ENCODE measurements at places on chromosomes 3 and 15. TPM values are rescaled to one million over a fixed set of nuclear protein-coding genes. Genes with fewer than 3 reads are reported as not detected.

The TMEM158 gene
- 0.56 TPM for total RNA-seq

DNA sequence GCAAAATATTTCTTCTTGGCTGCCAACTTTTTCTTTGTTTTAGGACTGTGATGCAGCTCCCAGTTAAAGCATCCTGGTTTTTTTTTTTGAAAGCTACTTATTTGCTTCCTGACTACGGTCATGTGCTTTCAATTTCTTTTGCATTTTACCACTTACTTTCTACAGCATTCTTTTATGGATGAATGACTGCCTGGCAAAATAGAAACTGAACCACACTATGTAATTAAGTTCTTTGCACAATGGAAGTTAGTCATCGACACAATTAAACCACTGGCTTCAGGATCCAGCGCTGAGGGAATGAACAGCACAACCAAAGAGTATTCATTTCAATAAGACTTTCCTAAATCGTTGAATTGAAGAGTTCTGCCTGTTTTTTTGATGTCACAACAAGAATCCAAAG is 82.2 kb upstream of the EPHA3 start:
- no peak for DNase-seq

DNA sequence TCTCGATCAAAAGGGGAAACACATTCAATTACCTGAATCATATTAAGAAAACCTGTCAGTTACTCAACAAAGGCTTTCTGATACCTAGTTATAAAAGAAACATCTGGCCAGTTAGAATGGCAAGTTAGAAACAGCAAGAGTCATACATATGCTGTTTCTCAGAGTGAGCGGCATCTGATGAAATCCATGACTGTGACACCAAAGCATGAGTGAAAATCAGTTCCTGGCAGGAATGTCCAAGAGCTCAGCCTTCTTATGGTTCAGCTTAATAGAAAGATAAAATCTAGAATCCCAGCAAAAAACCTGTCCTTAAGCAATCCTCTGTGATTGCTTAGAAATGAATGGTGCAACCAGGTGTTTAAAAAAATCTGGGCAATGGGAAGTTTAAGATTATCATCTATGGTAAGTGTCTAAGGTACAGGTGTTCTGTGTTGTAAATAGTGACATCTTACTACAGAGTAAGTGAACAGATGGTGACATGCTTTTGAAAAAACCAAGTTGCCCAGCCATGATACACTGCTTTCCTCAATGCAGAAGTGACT is 18.8 kb downstream of the B4GALT4 start:
- no peak for DNase-seq

DNA sequence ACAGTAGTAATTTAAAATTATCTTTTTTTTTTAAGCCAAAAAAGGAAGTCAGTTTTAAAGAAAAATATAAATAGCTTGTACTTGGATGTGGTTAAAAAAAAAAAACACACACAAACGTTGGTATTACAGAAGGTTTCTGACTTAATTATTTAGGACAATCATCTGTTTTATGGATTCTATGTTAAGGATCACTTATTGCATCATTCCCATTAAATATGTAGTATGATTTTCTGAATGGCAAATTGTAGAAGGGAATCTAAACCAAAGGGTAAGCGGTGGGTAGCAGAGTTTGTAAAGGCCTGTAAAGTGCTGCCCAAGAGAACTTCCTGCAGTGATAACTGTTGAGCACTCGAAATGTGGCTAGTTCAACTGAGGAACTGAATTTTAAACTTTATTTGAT is 8.0 kb downstream of the SENP2 start:
- DNase-seq: no peak

The GMNC gene
- total RNA-seq: 0.32 TPM

Data from left cardiac atrium (tissue), 4 donors.